ENCODE measurements at places on chromosomes 12 and 14.

GRCh38 chr12:113204804-113205203 lies 16.5 kb upstream of the TPCN1 start:
- no peak for DNase-seq

- DNase-seq = no peak
These were observed 742.5 kb upstream of the MDGA2 start for GRCh38 chr14:48417715-48418500.

DNA sequence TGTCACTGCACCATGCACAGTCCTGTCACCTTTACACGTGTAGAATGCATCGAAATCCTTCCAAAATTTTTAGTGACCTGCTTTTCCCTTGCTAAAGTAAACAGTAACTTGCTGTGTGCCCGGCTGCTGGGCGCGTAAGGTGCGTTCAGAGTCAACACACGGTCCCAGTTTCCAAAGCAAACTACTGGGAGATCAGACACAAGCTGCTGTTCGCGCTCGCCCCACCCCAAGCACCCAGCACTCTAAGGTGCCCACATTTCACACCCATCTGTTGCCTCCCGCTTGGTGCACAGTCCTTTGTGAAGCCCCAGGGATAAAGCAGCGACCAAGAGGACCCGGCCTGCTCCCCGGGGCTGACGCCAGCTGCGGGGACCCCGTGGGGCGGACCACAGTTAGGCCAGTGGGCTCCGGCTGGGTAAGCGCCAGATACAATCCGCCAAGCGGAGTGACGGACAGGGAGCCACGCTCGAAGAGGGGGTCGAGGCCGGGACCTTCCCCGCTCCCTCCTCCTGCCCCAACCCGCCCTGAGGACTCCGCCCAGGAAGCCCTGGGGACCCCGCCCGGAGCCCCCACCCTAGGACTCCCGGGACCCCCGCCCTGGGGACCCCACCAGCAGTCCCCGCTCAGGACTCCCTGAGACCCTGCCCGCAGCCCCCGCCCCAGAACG lies 633 bp downstream of the STX2 start:
- DNase-seq = no peak

DNA sequence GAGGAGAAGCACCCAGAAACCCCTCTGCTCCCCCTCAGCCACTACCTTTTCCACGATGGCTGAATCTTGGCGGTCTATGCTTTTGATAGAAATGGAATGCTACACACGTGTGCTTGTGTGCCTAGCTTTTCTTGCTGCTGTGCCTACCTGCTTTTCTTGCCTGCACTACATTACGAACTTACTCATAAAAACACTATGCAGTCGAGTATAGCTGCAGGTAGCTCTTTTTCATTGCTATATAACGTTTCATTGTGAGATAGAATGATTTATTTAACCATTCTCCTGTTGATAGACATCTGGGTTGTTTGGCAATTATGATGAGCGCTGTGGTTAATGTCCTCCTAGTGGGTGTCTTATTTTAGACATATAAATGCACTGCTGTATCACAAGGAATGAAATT lies 67.9 kb upstream of the NCOR2 start:
- DNase-seq = no peak

DNA sequence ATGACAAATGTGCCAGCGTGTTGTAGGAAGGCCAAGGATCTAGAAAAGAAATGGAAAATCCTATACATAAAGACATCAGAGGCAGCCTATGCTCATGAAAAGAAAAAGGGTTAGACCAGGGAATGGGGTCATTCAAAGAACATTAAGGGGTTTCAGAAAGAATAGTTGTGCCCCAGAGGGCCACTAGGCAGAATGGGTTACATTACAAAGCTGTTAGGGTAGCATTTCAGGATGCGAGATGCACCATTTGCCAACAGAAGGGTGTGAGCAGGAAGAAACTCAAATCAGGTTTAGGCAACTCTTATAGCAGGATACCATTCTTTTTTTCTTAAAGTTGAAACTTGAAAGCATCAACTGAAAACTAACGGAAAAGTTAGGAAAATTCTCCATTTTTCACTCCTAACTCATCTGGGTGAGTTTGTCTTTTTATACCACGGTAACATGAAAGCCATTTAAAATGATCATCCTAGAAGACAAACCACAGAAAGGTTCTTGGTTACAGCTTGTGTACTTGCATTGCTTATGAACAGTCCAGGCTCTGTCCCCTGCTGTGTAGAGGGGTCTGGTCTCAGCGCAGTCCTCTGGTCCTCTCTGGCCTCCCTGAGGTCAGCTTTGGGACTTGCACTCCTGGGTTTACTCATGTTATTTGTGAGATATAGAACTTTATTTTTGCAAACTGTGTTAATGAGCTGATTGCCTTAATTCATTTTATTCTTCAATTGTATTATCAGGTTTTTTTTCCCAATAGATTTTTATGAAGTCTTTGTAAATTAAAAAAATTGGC lies 209.1 kb downstream of the DACT1 start:
- no peak for DNase-seq

DNA sequence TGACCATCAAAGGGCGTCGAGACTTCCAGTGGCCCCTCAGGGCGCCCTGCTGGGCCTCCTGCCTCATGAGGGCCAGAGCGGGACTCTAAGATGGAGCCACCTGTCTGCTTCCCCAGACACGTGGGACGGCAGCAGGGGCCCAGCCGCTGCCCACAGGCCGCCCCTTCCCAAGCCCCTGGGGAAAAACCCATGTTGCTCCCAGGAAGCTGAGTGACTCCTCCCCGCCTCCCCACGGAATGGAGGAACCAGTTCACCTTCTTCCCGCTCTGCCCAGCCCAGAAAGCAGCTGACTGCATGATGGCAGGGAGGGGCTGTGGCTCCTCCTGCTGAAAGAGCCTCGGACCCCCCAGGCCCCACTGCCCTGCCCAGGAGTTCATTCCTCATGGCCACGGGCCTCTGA lies 14.9 kb downstream of the RAB35 start:
- DNase-seq = no peak

DNA sequence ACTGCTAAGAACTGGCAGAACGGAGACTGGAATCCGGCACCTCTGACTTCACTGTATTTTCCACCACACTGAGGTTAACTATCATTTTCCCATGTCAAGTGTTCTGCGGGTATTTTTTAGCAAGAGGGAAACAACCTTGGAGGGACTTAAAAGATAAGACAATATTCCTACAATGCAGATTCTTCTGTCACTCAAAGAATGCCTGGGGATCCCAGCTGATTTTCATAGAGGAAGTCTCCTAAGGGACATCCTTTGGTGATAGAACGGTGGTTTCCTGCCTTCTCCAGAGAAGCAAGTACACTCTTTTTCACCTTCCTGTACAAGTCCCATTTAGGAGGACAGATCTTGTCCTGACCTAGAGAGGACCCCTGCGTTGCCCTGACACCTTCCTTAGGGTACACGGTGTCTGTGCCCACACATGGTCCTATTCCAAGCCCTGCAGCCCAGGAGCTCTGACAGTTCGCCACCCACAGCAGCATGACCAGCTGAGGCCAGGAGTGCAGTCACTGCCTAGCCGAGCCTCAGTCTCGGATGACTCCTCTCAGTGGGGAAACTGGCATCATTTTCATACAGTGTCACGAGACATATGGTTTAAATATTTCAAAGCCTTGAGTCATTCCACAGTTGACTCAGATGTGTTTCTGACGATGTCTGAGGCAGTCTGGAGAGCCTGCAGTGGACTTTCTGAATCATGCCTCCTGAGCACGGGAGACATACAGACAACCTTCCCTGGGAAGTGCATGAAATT lies 181.3 kb upstream of the FKBP4 start:
- no peak for DNase-seq

GRCh38 chr12:131862994-131863710 lies 31.3 kb upstream of the ULK1 start:
- DNase-seq = no peak

DNA sequence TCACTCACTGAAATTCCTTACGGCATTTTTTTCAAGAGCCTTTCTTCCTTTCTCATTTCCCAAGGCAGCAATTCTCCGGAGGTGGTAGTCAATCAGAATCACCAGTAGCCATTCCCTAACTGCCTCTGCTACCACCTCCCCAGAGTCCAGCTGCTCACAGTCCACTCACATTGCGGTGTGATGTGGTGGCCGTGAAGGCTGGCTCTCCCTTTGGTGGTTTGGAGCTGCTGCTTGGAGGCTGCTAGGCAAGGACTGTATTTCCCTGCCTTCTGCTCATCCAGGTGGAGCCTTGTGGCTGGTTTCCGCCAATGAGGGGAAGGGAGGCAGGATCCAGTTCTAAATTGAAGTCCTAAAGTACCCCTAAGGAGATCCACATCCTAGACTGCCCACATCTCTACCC lies 222.0 kb downstream of the ANO2 start:
- no peak for DNase-seq

DNA sequence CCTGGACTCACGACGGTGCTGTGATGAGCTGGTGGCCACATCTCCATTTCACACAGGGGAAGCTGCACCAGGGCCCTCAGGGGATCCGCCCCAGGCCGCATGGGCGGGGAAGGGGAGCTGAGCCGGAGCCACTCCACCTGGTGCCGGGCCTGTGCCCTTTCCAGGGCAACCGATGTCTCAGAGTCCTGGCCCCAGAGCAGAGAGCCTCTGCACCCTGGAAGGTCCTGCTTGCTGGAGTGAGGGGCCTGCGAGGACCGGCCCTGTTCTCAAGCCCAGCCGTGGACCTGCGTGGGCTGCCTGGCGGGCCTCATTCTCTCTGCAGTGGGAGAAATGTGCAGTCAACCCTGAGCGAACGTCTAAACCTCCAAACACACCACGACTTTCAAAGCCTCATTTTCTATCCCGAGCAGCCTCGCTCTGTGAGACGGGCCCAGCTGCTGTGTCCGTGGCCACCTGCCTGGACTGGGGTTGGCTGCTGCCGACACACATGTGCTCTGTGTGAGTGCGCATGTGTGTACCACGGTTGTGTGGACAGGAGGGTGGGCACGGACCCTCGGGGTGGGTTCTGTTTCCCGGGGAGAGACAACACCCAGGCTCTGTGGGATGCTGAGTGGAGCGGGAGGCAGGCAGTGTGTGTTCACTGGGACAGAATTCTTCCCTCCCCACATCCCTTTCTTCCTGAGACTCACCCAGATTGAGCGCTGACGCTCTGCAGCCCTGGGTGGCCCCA lies 163.5 kb downstream of the KIF26A start:
- no peak for DNase-seq

DNA sequence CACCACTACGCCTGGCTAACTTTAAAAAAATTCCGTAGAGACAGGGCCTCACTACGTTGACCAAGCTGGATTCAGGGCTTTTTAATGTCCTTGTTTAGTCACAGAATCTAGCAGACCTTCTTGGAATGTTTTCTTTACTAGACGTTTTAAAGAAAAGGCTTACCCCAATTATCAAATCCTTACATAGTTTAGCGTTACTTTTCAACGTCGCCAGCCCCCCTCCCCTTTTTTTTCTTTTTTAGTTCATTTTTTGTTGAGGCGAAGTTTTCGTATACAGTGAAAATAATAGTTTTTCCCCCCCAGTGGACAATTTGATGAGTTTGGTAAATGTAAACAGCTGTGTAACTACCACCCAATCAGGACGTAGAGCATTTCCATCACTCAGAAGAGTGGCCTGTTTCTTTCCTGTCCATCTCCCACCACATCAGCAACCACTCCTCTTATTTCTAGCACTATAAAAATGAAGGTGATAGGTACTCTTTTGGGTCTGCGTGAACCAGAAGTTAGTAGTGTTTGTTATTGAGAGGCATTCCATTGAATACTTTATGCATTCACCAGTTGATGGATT lies 753 bp upstream of the DLGAP5 start:
- no peak for DNase-seq

DNA sequence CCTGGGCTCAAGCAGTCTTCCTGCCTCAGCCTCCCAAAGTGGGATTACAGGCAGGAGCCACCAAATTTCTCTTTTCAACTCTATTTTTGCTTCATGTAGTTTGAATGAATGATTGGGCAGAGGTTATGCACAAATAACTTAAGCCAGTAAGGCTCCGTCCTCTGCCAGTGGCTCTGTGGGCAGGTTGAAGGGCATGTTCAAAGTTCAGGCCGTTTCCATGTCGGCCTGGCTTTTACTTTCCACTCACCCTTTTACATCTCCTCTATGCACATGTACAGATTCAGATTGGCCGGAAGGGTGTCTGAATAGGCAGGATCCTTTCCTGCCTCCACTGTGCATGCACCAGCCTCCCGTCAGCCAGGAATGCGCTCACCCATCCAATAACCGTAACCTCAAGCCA lies 132.3 kb downstream of the EML1 start:
- no peak for DNase-seq

DNA sequence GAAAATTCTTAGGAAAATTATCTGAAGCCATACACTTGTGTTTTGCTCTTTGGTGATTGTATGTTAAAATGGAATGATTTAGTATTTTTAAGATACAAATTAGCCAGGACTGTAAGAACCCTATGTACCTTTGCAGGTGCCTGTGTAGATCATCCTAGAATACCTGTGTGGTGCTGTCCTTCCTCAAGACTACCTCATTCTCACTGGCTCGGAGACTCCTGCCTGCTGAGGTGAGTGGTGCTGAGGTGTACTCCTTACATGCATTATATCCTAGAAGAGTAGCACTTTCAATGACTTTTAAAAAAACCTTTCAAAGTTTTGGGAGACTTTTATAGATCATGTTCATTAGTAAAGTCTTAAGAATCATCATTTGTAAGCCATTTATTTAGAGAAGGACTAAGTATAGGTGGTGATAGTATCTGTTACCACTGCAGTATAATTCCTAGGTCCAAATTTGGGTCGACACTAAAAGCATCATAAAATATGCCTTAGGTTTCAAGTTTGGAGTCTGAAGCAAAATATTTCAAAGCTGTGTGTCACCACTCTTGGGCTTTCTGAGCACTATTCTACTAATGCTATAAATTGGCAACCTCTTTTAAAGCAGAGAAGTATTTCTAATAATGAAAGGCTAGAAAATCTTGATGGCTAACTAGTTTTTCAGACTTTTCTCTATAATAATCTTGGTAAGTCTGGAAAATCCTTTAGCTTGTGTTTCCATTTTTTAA lies 36.6 kb downstream of the RASSF8 start:
- no peak for DNase-seq

- no peak for DNase-seq
These were observed 276.2 kb downstream of the SSPN start for GRCh38 chr12:26471560-26471959.

GRCh38 chr14:80978403-80978802 lies 23.0 kb downstream of the TSHR start:
- no peak for DNase-seq

DNA sequence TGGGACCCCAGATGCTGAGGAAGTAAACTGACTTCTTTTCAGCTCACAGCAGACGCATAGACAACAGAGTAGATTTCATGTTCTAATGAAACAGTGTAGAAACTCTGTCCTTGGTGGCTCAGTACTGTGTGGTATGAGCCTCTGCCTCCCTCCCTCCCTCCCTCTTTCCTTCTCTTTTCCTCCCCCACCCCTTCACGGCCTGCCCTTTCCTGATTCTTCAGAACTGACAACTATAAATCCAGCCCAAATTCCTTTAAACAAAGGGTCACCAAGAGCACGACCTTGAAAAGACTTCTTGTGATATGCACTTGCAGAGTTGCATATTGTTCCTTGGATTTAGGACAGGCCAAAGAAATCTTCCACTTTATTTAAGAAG lies 164.0 kb downstream of the ETV6 start:
- DNase-seq = no peak

GRCh38 chr12:105409279-105409678 lies 78.8 kb downstream of the C12orf75 start:
- DNase-seq = no peak
